Fibroblast of skin of left biceps (primary cell): ENCODE measurements at places on chromosomes 11 and 22.

DNA sequence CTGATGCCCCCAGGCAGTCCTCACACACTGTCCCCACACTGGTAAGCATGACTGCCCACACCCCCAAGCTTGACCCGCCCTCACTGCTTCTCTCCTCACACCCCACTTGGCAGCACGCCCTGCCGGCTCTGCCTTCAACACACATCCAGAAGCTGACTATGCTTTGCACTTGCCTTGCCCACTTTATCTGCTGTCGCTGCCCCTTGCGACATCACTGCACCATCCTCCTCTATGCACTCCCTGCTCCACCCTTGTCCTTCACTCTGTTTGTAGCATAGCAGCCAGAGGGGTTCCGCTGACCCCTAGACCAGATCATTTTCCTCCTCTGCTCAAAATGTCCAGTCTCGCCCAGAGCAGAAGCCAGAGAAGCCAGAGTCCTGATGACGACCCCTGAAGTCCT is 25.3 kb upstream of the SLC25A1 start:
- DNase-seq = no peak

- DNase-seq = no peak
Measured at GRCh38 chr22:46625113-46625842, 5.1 kb downstream of the GRAMD4 start.

DNA sequence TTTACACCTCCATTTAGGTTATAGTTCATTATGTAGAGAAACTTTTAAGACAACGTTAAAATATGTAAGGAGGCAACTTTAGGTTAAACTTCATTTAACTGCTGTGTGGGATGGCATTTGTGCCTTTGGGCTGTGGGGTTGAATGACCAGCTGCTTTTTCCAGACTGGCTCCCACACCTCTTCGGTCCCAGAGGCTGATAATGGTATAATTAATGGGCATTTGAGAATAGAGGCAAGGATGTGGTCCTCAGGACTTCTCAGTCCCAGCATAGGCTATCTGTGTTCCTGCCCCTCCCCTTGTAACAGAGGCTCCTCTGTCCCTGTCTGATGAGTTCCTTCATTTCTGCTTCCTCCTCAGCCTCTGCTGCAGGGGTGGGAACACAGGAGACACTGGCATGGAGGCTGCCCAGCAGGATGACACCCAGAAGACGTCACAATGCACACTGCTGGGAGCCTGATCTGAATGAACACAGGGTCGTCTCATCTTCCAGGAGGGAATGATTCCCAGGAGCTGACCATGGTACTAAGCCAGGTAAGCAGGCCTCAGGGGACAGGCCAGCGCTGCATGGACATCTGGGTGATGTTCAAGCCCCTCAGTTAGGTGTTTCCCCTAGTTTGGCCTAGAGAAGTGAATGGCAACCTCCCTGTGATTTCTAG is 17.1 kb upstream of the GNAZ start:
- DNase-seq = no peak

DNA sequence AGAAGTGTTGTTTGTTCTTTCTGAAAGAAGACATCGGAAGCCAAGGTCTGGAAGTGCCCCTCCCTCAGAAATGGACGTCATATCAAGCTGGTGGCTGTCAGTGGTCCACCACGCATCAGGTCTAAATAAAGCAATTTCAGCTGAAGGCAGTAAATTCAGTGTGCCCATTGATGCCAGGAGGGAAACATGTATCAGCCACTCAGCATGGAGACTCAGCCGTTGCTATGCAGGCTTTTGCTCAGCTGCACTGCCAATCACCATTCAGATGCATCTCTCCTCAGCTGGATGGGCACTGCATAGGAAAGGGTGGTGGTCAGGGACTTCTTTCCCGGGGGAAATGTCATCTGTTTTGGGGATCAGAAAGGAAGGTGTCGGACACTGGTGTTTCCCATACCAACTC is 878.2 kb downstream of the NTM start:
- no peak for DNase-seq

DNA sequence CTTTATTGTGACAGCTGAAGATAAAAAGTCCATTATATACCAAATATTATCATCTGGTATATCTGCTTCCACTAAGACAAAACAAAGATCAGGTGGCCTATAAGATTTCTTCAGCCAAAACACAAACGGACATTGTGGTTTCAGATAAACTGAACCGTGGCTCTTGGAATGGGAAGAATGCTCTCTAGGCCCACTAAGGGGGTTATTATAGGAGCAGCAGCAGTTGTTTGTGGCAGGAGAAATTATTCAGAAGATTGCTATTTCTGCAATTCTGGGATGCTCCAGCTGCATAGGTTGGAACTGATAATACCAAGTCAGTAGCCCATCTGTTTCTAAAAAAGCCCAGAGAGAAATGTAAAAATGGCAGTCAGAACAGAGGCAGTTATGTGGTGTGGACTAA is 145.3 kb downstream of the NCAM1 start:
- DNase-seq = peak; percentile 75
